ENCODE measurements at places on chromosomes 1 and 21.
A peak's percentile ranks its signal among the peaks of the same experiment; 100 is the strongest.

- no peak for DNase-seq
Observed at GRCh38 chr1:222195857-222196256, 352.0 kb downstream of the HHIPL2 start.

GRCh38 chr1:84379138-84379916, 19.0 kb upstream of the DNASE2B start:
- peak; percentile 95 for DNase-seq

DNA sequence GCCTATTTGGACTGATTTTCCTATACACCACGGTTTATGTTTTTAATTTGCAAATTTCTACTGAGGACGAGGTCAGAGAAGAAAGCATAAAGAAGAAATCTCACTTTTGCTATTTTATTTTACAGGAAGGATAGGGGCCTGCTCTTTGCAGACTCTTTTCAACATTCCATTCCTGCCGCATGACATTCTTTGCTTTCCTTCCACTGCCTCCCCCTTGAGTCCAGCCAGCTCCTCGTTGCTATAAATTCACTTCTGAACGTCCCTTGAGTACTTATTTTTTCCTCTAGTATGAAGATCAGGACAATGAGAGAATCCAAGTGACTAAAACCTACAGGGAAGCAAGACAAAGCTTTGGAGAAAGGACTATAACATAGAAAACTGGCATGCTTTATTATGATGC, 53.4 kb upstream of the PTGFR start:
- DNase-seq = no peak

GRCh38 chr1:216020743-216021345, 402.4 kb downstream of the USH2A start:
- DNase-seq = no peak

DNA sequence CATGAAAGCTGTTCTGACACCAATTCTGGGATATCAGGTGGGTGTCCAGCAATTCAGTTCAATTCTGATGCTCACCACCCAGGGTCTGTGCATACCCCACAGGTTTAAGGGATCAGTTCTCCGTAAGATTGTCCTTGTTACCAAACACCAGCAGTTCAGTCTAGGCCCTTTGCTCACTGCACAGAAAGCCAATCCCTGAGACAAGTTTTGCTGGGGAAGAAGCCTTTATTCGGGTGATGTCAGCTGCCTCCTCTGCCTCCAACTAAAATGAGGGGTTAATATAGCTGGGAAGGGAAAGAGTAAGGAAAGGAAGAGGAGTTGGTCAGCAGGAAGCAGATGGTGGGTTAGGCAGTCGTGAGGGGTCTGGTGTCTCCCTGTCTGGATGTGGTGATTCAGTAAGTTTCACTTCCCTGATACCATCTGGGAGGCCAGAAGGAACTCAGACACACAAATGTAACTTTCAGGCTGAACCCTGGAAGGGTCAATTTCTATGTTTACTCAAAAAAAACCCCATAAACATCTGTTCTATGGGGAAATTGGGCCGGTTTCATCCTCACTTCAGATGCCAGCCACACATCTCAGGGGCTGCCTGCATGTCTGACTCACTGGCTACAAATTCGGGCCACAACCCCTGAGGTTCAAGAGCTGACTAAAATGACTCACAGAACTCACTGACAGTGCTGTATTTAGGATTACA, 83.3 kb upstream of the PGBD5 start:
- DNase-seq = peak; percentile 61

DNA sequence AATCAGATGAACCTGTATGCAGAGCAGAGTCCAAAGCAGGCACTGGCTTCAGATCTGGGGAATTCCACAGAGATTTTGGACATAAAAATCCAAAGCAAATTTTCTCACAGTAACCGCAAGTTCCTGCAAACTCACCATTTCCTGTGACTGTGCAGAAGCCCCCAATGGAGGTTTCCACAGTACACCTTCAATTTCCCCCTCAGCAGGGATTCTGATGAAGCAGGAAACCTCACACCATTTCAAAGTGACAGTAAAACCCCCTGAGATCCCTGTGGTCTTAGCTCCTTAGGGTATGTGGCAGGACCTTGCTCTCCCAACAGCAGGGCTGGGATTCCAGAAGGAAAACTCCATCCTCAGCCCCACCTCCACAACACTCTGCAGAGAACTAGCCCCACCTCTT, 6.0 kb upstream of the TGFBR3 start:
- no peak for DNase-seq

GRCh38 chr1:106502659-106503058, 553.8 kb upstream of the PRMT6 start:
- no peak for DNase-seq
